ENCODE measurements at places on chromosomes 6 and 20.

DNA sequence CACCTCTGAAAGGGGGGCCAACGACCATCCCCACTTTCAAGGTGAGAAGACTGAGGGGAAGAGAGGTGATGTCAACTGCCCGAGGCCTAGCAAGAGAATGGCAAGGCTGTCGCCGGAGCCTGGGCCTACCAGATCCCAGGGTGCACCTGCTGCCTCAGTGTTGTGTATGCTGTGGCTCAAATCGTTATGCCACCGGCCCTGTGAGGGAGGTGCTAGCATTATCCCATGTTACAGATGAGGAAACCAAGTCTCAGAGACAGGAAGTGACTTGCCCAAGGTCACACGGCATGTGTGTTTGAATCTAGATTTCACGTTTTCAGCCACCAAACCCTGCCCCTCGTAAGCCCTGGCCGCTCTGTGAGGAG is 152.5 kb downstream of the CEBPB start:
- no peak for DNase-seq

DNA sequence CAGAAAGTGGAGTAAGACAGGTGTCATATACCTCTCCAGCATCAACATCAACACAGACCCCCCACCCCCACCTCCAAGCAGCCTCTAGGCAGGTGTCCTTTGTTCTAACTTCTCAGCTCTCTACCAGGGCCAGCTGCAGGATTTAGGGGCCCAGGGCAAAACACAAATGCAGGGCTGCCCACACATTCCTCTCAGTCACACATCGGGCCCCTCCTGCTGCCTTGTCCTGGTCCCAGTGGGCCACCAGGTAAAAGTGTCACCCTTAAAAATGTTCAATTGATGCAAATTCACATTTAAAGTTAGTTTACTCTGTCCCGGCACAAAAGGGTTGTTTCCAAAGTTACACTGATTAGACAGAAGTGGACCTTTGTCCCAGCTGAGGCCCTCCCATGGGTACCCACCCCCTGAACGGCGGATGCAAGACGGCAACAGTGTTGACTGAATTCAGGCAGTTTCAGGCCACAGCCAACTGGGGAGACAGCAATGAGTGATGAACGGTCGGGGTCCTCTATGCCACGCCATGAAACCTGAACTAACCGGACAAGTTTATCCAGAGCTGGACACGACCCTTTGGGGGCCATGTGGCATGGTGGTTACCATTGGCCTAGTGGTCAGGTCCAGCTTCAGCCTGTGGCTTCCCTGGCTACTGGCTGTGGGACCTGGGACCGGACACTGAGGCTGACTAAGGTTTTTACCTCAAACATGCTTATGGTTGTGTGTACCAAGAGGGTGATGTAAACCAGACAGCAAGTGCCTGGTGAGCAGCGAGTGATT is 52.2 kb upstream of the UNC93A start:
- DNase-seq, result no peak

GRCh38 chr6:396126-396520 is 4.6 kb downstream of the IRF4 start:
- no peak for DNase-seq

GRCh38 chr6:130240232-130240631 is 17.5 kb upstream of the SAMD3 start:
- no peak for DNase-seq

- no peak for DNase-seq
Observed at GRCh38 chr6:85469276-85470022, 19.6 kb downstream of the NT5E start.

GRCh38 chr20:2840138-2840966 is at the start of the genes PCED1A and VPS16:
Gene PCED1A, minus strand, starts transcription at chr20:2840655. Its CDS starts 743 bp downstream, at chr20:2839912.
Gene VPS16, plus strand, starts transcription at chr20:2840745. Its CDS starts 30 bp downstream, at chr20:2840775.
- DNase-seq, result peak; percentile 92

- DNase-seq, result no peak
Observed at GRCh38 chr20:32680544-32681174, 6.9 kb upstream of the C20orf203 start.

GRCh38 chr20:48930878-48931277 is 9.4 kb downstream of the ARFGEF2 start:
- DNase-seq, result no peak

DNA sequence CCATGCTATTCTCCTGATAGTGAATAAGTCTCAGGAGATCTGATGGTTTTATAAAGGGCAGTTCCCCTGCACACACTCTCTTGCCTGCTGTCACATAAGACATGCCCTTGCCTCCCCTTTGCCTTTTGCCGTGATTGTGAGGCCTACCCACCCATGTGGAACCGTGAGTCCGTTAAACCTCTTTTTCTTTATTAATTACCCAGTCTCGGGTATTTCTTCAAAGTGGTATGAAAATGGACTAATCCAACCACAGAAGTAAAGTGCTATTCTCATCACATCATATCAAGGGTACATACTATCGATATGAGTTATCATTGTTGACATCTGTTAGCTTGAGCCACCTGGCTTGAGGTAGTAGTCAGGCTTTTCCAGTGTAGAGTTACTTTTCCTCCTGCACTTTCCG is 2.3 kb downstream of the MANBAL start:
- no peak for DNase-seq

- no peak for DNase-seq
Observed at GRCh38 chr20:38435555-38435939, 419 bp upstream of the SNHG17 start.

DNA sequence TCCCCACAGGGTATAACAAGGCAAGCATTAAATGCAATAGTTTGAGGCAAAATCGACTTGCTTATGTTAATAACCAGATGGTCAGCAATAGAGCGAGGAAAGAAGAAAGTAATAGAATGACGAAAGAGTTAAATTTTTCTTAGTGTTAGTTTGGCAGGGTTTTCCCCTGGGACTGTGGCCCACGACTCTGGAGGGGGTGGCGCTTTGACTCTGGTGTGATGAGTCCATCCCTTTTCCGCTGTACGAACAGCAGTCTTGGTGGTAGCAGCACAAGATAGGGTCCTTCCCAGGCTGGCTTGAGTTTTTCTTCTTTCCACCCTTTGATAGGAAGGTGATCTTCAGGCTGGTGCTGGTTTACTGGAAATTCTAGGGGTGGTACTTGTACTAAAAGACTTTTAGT is 69.2 kb upstream of the GMDS start:
- no peak for DNase-seq

DNA sequence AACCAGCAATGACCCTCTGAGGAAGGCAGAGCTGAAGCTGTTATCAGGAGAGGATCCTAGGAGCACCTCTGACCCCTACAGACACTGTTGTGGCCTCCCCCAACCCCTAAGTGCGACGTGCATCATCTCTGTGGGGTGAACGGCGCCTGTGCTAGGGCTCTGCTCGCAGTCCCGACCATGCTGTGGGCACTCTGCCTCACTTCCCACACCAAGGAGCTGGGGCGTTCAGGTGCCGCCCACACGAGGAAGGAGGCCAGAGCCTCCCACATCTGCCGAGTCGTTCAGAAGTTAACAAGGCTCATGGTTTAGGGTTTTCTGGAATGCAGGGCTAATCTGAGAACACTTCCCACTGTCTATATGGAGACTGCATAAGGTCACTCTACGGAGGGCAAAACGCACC is 62.1 kb downstream of the GINS1 start:
- no peak for DNase-seq

GRCh38 chr6:142781129-142781528 is 163.8 kb downstream of the HIVEP2 start:
- DNase-seq, result no peak

DNA sequence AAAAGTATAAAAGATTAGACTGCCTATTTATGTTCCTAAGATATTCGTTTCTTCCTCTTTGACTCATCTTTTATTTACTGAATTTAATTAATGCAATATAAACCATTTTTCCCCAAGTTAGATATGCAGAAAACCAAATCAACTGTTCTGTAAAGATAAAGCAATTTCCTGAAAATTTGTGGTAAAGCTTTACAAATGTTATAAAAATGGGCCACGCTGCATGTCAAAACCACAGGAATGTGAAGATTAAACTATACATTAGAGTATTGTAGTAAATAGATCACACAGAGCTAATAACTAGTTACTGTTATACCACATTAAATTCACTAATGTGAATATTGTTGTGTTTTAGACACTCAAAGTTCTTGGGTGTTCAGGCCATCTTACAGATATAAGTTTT is 83.4 kb downstream of the OPN5 start:
- no peak for DNase-seq

DNA sequence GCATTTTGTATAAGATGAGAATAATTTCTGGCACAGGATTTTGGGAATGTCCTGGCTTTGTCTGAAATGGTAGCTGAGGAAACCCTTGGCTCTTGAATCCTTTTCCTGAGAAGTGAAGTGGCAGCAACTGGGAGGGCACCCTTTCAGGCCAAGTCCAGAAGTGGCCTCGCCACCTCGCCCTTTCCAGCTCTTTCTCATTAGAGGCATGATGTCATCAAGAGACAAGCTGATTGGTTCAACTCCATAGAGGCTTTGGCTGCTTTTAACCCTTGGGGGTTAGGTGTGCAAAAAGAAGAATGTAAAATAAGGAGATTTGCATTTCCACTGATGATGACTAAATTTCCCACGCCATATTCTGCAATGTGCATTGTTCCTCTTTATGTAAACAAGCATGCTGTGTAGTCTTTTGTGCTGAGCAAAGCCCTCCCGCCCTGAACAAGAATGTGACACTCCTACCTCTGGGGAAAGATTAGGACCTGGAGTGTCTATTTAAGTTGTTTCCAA is 116.5 kb downstream of the TCP11 start:
- DNase-seq, result no peak

DNA sequence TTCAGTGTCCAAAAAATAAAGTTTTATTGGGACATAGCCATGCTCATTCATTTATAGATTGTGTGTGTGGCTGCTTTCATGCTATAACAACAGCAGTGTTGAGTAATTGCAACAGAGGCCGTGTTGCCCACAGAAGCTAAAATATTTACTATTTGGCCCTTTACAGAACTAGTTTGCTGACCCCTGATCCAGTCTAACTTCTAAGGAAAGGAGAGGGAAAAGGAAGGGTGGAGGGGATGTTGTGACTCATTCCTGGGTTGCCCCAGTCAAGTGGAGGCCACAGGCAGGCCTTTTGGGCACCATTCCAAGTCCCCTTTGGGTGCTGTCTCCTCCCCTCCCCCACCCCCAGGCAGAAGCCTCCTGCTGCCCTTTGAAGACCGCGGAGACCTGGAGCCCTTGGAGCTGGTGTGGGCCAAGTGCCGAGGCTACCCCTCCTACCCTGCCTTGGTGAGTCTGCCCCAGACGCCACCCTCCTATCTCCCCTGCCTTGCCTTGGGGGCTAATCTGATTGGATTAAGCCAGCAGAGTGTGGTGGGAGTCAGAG is 28.4 kb downstream of the BRPF3 start:
- DNase-seq, result no peak

- DNase-seq, result no peak
Observed at GRCh38 chr20:40464731-40465208, 224.3 kb downstream of the MAFB start.

DNA sequence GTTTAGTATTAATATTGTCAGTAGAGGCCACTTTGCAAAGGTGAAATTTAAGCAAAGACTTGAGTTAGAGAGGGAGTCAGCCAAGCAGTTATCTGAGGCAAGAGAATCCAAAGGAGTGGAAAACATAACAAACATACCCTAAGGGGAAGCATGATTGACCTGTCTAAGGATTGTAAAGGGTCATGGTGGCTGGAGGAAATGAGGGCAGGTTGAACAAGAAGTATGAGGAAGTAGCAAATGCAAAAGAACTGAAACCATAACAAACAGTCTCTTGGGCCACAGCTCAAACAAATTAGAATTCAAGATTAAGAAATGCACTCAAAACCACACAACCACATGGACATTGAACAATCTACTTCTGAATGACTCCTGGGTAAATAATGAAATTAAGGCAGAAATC is 103.2 kb downstream of the FBXO5 start:
- DNase-seq, result no peak

- DNase-seq, result no peak
Observed at GRCh38 chr6:158708239-158708638, 58.4 kb downstream of the SYTL3 start.

All from activated naive CD4-positive, alpha-beta T cell treated with anti-CD3 and anti-CD28 coated beads, Interleukin-2, amount 50 U/mL, for 16 hours (primary cell).